WTC11 (cell line): ENCODE measurements at places on chromosomes 11 and 22.

DNA sequence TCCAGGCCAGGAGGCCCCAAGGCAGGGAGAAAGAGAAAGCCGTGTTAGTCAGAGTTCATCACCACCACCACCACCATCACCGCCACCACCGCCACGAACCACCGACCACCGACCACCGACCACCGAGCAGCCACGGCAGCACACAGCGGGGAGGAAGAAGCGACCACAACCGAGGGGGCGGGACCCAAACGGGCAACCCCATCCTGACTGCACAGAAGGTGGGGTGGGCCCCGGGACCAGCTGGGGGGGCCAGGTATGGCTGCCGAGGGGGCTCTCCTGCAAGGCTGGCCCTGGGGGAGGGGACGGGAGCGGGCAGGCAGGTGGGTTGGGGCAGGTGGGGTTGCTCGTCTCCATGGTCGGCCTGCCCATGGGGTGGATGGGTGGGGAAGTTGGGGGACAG is 34.2 kb downstream of the SYT7 start:
- DNase-seq: no peak
- no peak overlapping the region for H3K27ac ChIP-seq
- no peaks in the 10 kb centered on the region; the same call in 1 of the 2 replicates for H3K27me3 ChIP-seq
- H3K4me3 ChIP-seq: no peak overlapping the region

GRCh38 chr11:121347813-121348212 is 55.2 kb downstream of the SC5D start:
- no peak overlapping the region for H3K4me3 ChIP-seq
- no peak for DNase-seq
- no peaks in the 10 kb centered on the region for H3K27me3 ChIP-seq
- no peaks in the 10 kb centered on the region for H3K36me3 ChIP-seq

- peaks cover 4% of the 10 kb centered on the region; the same call in 1 of the 2 replicates for H3K4me1 ChIP-seq
- H3K27ac ChIP-seq: no peak overlapping the region
- no peak overlapping the region for H3K4me3 ChIP-seq
- DNase-seq: no peak
These were observed 7.3 kb downstream of the HEPHL1 start for GRCh38 chr11:94028436-94028835.

DNA sequence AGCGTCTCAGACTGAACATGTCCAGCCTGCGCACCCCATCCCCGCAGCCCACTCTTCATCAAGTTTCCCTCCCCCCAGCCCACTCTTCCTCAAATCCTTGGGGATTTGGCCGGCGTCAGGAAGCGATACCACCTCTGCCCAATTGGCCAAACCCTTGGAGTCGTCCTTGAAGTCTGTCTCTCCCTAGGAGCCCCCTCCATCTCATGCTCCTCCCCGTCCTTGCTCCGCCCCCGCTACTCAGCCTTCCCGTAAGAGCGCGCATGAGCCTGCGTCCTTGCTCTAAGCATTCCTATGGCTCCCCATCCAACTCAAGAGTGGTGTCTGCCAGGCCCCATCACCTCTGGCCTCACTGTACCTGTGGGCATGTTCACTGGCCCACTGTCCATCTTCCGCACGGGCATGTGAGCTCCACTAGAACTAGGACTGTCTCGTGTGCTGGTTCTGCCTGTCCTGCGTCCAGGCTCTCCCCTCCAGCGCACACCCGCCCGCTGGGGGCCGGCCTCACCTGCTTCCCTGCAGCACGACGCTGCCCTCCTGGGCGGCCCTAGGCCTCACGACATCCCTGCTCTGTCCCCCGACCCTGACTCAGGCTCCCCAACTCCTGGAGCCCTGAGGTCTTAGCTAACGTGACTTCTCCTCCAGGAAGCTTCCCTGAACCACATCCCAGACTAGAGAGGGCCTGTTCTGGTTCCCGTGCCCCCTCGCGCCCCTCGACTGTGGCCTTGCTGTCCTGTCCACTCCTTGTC is 30.5 kb upstream of the TTLL12 start:
- H3K27ac ChIP-seq: peak overlapping the region; percentile 29; the same call in 1 of the 2 replicates
- H3K27me3 ChIP-seq: no peaks in the 10 kb centered on the region
- H3K4me1 ChIP-seq: peaks cover 22% of the 10 kb centered on the region
- H3K36me3 ChIP-seq: no peaks in the 10 kb centered on the region
- no peak overlapping the region for H3K4me3 ChIP-seq

- no peaks in the 10 kb centered on the region for H3K27me3 ChIP-seq
- no peak overlapping the region for H3K27ac ChIP-seq
- no peak for DNase-seq
- no peaks in the 10 kb centered on the region for H3K36me3 ChIP-seq
- peaks cover 10% of the 10 kb centered on the region for H3K4me1 ChIP-seq
- no peak overlapping the region for H3K4me3 ChIP-seq
These were observed 13.4 kb upstream of the TPCN2 start for GRCh38 chr11:69035150-69035945.

- no peak overlapping the region for H3K4me3 ChIP-seq
- H3K27me3 ChIP-seq: peaks cover 91% of the 10 kb centered on the region
- no peaks in the 10 kb centered on the region for H3K4me1 ChIP-seq
These were observed 175.8 kb downstream of the BCR start for GRCh38 chr22:23356094-23356493.
